CD14-positive monocyte (primary cell): ENCODE measurements at places on chromosomes 12 and 14.

DNA sequence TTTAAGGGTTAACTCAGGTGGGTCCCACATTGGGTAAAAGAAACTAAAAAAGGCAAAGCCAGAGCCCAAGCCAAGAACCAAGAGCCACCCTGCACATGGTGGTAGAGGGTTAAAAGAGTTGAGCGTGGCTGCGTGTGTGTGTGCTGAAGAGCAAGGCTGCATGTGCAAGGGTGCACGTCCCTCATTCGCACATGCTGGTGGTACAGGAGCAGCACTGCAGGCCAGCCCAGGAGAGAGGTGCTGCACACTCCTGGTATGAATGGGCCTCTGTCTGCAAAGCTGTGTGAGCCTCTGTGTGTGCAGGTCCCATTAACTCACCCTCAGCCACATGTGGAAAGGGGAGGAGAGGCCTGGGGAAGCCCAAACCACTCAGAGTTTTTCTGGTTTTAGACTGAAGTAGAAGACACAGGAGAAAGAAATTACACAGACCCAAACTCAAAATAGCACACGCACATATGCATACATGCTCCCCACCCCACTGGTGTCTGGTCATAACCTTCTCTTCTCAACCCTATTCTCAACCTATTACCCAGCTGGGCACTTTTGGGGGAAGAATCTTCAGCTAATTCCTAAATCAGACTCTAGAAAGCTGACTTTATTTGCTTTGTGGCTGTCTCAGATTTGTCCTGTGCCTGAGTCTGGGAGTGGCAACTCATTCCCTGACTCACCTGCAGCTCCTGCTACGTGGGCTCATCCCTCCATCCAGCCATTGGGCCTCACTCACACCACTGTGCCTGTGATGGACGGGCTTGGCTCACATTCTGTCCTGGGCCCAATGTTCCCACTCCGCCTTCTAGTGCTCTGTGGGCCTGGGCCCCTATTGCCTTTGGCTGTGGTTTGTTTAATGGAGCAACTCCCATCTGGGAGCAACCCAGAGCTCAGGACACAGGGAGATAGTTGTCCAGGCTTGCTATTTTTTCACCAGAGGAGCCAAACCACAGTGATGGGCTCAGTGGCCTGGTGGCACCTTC is 30.8 kb upstream of the COL2A1 start:
- no peak for DNase-seq

- DNase-seq: no peak
These were observed 619.8 kb upstream of the TBX3 start for GRCh38 chr12:115303723-115304309.

DNA sequence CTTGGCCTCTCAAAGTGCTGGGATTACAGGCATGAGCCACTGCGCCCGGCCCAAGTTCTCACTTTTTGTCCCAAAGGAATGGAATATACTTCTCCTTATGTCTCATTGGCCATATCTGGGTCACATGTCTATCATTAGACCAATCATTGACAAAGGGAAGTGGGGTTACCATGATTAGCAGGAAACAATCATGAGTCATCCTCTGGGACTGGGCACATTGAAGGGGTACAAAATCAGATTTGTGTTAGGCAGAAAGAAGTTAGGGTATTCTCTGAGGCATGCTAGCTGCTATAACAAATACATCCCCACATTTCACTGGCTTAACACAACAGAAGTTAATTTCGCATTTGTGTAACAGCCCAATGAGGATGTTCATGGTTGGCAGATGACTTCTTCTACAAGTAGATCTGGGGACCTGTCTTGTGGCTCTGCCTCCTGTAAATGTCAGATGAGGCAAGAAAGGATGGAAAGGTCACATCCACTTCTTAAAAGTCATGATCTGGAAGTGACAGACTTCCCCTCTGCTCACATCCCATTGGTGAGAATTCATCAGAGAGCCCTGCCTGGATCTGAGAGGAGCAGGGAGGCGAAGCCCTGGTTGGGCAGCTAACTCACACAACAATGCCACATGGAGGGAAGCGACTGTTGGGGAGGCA is 3.1 kb downstream of the CCDC63 start:
- peak; percentile 36 for DNase-seq

- no peak for DNase-seq
These were observed 1116.5 kb upstream of the TMEM132C start for GRCh38 chr12:127150479-127150878.

DNA sequence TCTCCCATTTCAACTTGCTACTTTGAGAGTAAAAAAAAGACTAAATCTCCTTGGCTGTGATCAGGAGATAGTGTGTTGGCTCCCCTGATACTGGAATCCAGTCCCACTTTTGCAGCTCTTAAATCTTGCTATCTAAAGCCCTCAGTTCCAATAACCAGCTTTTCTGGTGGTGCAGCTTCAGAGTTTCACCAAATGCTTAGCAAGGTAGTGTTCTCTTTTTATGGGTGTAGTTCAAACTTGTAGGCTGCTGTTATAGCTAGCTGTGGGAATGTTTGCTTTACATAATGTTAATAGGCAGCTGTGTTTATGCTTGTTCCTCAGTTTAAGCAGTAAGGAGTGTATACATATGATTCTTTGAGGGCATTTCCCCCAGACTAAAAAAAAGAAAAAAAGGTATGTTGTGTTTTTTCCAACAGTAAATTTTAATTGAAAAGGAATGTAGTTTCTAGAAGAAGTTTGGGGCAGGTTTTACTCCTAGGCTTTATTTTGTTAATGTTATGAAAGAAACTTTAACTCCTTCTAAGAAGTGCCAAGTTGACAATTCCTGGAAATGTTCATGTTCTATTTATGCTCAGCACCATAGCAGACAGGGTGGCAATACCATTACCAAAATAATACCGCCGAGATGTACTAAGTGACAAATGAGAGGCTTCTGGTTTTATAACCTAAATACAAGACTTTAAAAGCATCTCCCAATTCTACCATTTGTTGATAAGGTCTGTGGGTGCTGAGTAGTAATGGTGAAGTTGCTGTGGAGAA is 12.1 kb downstream of the CRADD start:
- DNase-seq: no peak

GRCh38 chr12:71183846-71184245 is 26.0 kb upstream of the TSPAN8 start:
- no peak for DNase-seq

- no peak for DNase-seq
These were observed 659.8 kb downstream of the DIO2 start for GRCh38 chr14:79551523-79551922.

GRCh38 chr14:104066279-104066678 is 19.2 kb upstream of the ASPG start:
- DNase-seq: no peak

DNA sequence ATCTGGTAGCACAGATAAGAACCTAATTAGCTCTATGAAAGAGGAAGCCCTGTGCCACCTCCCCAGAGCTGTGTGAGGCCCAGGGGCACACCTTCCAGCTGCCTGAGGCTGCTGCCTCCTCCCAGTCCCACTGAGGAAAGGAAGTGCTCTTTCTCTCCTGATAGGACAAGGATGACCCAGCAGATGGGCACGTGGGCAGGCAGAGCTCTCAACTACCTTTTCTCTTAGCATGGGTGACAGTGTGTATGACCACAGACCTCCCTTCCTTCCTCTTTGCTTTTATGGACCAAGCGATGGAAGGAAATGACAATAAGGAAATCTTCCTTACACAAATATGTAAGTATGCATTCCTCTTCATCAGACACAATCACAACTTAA is 127.6 kb upstream of the AMIGO2 start:
- DNase-seq: peak; percentile 85

DNA sequence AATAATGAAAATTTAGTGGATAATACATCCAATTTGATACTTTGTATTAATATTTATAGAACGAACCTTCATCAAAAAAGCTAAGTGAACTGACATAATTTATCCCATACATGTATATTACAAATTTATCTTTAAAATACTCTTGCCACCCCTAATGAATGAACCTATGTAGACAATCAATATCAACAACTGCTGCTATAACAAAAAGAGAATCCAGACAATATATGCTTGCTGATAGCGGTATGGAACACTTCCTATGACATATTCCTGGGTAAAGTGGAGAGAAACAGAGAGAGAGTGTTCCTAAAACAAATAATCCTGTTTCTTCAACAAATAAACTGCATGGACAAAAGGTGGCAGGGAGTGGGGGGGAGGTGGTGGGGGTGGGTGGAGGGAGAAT is 31.3 kb downstream of the TM7SF3 start:
- DNase-seq: no peak

DNA sequence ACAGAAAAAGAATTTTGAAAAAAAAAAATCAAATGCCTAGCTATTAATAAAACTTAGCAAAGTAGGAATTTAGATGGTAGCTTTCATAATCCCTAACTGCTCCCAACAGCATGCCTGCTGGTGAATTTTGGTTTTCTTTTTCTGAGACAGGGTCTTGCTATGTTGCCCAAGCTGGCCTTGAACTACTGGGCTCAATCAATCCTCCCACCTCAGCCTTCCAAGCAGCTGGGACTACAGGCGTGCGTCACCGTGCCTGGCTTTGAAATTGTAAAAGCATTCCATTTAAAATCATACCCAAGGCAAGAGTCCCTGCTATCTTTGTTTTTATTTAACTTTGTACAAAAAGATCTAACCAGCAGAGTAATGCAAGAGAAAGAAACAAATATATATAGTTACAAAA is 20.7 kb downstream of the FBXO21 start:
- no peak for DNase-seq

- DNase-seq: no peak
These were observed 166.3 kb upstream of the RTL1 start for GRCh38 chr14:101069666-101070362.

GRCh38 chr12:132807295-132808092 is 21.2 kb downstream of the GOLGA3 start:
- no peak for DNase-seq

DNA sequence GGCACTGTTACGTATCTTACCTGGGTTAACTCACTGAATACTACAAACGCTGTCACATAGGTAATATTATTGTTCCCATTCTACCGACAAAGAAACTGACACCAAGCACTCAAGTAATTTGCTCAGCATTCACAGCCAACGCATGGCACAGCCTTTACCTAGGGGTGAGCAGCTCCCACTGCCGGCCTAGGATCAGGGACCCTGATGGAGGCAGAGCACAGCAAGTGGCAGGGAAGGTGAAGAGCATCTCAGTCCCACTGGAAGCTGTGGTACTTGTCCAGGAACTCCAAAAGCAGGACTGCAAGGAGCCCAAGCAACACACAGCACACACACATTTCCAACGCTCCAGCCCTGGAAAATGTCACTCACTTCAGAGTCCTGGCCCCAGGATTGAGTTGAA is 111.8 kb upstream of the CDKN3 start:
- no peak for DNase-seq

- no peak for DNase-seq
These were observed 866.7 kb upstream of the TMEM132C start for GRCh38 chr12:127400221-127400620.

- DNase-seq: peak; percentile 89
These were observed 2.2 kb downstream of the RCOR1 start for GRCh38 chr14:102594514-102595175.

GRCh38 chr12:43329375-43329774 is 222.6 kb downstream of the ADAMTS20 start:
- no peak for DNase-seq

GRCh38 chr14:90819734-90820393 is 3.6 kb upstream of the TTC7B start:
- no peak for DNase-seq

DNA sequence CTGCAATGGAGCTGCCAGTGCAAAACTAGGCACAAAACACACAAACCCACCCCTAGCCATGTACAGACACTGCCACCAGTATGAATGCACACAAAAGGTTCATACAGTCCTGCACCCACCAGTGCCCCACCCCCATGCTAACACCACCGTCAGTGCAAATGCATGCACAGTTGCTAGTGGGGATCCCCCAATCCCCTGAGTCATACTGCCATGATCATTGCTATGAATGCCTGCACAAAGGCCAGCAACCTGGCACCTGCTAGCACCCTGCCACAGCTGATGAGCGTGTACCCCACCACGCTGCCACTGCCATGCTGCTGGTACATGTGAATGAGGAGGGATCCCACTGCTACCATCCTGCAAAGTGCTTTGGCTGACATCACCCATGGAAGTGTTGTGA is 23.9 kb downstream of the PZP start:
- DNase-seq: no peak

GRCh38 chr12:104729091-104729490 is 229.0 kb downstream of the SLC41A2 start:
- DNase-seq: no peak

DNA sequence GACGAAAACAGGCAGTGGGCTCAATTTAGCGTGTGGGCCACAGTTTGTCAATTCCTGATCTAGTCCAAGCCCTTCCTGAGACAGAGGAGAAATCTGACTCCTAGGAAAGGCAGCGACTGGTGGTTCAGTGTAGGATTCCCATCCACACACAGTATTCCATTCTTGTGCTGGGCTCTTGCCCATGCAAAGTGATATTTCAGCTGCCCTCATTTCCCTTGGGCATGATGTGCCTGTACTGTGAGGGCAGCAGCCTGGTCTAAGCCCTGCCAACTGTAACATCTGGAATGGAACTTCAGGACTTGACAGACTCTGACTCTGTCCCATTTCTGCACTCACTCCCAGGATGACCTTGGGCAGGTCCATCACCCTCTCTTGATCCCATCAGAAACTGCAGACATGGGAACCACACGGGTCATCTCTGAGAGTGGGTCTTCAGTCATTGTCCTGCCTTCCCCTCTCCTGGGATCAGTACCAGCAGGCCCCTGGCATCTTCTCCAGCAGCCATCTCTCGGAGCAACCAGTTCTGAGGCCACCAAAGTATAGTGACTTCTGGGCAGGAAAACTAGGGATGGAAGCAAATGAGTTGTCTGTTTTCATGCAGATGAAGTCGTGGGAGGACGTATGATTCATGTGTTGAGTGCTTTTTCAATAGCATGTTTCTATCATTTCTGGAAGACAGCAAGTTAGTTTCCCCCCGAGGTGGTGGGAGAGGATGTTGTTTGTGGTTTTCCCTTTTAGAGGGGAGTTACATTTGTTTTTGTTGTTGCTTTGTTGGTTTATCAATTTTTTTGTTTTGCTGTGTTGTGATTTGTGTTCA is 54.2 kb upstream of the BCL2L14 start:
- DNase-seq: no peak
